ENCODE measurements at places on chromosomes 16 and 17. TPM values are rescaled to one million over a fixed set of nuclear protein-coding genes. Genes with fewer than 3 reads are reported as not detected.

GRCh38 chr17:40312893-40313667, 4.1 kb downstream of the RARA start:
- DNase-seq = no peak

- DNase-seq = no peak
Observed at GRCh38 chr16:4295581-4295980, 20.3 kb upstream of the GLIS2 start.

- no peak for DNase-seq
Observed at GRCh38 chr16:52372313-52372712, 174.6 kb downstream of the TOX3 start.

GRCh38 chr16:28192806-28193529, 18.8 kb downstream of the XPO6 start:
- DNase-seq = no peak

DNA sequence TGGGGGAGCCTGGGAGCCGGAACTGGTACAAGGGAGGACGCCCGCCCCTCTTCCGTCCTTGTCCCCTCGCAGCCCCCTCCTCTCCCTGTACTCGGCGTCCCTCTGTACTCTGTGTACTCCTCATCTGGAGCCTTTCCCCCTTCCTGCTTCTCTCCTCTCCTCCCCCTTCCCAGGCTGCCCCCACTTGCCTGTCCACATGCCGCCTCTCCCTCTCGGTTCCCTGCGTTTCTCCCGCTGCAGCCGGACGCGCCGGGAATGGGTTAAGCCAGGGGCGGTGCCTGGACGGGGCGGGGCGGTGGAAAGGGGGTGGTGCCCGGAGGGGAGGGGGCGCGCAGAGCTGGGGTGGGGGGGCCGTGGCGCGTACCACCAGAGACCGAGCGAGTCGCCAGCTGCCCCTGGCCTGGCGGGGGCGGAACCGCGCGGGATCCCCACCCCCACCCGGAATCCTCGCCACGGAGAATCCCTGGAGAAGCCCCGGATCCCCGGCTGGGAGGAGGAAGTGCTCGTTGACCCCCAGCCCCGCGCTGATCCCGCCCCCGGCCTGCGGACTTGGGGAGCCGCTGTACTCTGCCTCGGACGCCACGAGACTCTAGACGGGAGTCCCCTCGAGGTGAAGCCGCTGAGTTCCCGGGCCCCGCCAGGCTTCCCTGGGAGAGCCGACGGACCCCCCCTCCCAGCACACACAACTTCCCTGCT, 22.6 kb downstream of the GJD3 start:
- peak; percentile 100 for DNase-seq

DPEP3 gene
- not detected for total RNA-seq

HAP1 gene
- total RNA-seq = 0.86 TPM
